ENCODE measurements at places on chromosomes 5 and 9.

GRCh38 chr5:140588311-140589070, 23.9 kb downstream of the SLC35A4 start:
- DNase-seq: no peak

DNA sequence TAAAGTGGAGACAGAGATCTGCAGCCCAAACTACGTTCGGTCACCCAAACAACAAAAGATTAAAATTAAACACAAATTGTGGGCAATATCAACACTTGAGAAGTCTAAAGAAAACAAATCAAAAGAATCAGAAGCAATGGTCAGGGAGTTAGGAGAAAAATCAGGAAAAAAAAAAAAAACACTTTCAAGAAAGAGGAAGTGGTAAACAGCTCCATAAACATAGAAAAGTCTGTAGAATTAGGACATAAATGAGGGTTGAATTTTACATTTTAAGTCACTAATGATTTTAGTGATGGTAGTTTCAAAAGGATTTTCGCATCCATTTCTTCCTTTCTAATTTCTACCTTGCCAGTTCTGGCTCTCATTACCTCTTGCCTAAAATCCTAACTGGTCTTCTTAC, 10.1 kb downstream of the RNF145 start:
- no peak for DNase-seq

DNA sequence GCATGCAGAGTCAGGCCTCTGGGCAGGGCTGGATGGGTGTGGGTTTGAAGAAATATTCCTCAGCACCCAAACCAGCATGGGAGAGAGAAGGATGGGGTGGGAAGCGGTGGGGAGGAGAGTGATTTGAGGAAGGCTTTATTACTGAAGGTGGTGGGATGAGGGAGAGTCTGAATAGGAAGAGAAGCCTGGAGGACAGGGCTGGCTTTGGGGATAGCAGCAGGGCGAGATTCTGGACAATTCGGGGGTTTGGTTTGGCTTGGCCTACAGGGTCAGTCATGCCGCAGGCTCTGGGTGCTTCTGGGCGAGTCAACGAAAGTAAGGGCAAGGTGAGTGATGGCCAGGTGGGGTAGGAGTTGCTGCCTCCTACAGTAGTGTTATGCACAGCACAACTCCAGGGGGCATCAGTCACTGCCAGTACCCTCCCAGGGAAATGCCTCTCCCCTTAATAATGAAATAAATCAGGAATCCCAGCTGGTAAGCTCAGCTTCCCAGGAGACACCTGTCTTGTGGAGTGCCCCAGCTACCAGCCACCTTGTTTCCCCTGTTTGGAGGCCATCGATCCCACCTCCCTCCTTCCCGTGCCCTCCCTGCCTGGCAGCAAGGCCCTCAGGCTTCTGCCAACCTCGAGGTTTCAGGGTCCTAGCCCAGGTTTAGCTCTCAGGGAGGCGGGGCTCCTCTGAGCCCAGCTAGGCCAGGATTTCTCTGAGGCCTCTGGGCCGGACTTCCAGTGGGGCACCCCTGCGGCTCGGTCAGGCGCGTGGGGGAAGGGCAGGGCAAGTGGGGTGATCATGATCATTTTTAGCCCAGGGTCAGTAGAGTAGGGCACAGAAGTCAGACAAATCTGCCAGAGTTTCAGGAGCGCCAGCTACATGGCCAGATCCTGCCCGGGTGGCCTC, 741 bp upstream of the NKX2-5 start:
- no peak for DNase-seq

DNA sequence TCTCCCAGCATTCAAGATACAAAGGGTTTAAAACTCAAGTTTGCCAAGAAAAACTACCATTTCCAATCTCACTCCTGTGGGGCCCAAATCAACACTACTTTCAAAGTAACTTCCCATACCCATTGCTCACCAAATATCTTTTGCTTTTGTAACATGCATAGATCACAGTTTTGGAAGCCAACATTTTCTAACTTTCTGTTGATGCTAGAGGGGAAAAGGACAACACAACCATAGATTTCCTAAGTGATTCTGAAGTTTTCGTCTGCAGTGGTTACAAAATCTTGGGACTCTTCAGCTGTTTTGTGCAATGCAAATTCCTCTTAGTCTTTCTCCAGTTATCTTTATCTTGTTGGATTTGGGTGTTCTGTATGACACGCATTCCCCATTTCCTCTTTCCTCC, 94.1 kb upstream of the PAPPA start:
- DNase-seq: no peak

DNA sequence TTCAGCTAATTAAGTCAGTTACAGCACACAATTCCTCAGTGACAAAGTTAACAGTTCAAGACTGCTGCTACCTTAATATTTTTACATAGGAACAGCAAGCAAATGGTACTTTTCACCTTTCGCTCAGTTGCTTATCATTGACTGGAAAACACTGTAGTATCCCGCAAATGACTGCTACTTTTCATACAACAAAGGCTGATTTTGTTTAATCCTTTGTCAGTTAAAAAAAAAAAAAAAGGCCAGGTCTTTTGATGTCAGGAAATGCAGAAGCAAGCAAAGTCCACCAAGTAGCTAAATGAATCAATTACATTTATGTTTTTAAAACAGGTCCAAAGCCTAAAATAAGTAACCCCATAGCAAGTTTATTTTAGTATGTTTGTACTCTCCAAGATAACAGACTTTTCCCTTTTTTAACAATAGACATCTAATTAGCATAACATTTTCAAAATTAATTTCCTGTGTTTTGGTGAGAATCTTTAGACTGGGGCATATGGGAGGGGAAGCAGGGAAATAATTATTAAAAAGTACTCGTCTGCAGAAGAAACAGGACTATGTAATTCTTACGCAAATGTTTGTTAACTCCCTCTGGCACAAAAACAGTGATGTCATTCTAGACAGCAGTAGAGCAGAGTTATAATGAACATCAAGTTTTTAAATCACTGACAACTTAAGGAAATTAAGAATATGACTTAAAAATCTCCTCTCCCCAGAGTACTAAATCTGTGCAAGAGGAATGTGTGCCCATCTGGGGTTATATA, 9.6 kb downstream of the PFDN1 start:
- no peak for DNase-seq

GRCh38 chr9:33129886-33130881, 37.0 kb downstream of the B4GALT1 start:
- DNase-seq: no peak

DNA sequence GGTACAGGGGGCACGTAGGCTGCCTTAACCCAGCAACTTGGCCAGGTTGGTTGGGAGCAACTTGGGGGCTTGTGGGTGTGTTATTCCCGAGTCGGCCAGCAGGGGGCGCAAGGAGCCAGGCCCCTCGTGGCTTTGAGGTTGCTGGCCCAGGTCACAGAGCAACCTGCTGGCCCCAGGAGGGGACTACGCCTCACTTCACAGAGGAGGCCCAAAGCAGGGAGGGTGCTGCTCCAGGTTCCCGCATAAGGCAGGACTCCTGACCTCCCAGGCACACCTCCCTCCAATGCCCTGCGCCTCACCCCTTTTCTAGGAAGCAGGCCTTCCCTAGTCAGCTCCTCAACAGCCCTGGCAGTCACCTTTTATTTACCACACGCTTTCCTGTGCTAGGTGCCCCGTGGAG, 18.1 kb downstream of the KYAT1 start:
- no peak for DNase-seq

GRCh38 chr5:61635271-61635670, 303.2 kb downstream of the ZSWIM6 start:
- DNase-seq: no peak

GRCh38 chr9:134191455-134192209, 27.3 kb upstream of the RNU6ATAC start:
- no peak for DNase-seq

GRCh38 chr9:89774858-89775370, 170.1 kb downstream of the GADD45G start:
- DNase-seq: no peak

- no peak for DNase-seq
Observed at GRCh38 chr5:177085985-177086653, 596 bp upstream of the FGFR4 start.

- DNase-seq: no peak
Observed at GRCh38 chr5:14716755-14717752, 52.5 kb downstream of the OTULIN start.

DNA sequence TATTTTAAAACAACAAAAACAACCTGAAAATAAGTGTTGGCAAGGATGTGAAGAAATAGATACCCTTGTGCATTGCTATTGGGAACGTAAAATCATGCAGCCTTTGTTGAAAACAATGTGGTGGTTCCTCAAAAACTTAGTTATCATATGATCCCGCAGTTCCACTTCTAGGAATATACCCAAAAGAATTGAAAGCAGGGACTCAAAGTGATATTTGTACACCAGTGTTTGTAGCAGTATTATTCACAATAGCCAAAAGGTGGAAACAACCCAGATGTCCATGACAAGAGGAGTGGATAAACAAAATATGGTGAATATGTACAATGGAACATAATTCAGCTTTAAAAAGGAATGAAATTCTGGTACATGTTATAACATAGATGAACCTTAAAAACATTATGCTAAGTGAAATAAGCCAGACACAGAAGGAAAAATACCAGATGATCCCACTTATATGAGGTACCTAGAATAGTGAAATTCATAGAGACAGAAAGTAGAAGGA, 29.0 kb downstream of the IRF1 start:
- DNase-seq: no peak

- no peak for DNase-seq
Observed at GRCh38 chr9:111902391-111903139, 6.0 kb downstream of the UGCG start.

GRCh38 chr5:157874861-157875260, 15.9 kb upstream of the CLINT1 start:
- no peak for DNase-seq

DNA sequence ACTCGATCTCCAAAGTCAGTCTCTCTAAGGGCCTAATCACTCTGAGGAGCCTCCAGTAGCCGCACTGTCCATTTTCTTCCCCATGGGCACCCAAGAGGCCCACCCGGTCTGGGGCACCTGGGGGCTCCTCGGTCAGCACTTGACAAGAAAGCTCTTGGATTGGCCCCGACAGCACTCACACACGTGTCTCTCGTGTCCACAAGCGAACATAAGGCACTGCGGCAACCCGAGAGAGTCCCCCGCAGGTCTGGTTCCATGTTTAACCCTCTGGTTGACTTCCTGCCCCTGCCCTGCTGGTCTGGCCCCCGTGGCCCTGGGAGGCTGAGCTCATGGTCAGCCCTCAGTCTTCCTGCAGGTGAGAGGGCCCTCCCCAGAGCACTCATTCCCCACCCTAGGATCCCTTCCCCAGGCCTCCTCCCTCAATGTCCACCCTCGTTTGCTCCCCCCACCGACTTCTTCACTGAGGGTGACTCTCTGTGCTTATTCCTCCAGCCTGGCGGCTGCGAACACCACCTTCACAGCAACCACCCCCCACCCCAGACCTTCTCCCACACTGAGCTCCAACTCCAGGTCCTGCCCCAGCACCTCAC, 16.3 kb upstream of the LRRC14B start:
- DNase-seq: no peak

- DNase-seq: no peak
Observed at GRCh38 chr5:142717582-142718215, 31.8 kb upstream of the FGF1 start.

GRCh38 chr5:171269717-171270116, 39.3 kb upstream of the TLX3 start:
- no peak for DNase-seq

GRCh38 chr5:144864118-144864517, 693.4 kb downstream of the KCTD16 start:
- DNase-seq: no peak

DNA sequence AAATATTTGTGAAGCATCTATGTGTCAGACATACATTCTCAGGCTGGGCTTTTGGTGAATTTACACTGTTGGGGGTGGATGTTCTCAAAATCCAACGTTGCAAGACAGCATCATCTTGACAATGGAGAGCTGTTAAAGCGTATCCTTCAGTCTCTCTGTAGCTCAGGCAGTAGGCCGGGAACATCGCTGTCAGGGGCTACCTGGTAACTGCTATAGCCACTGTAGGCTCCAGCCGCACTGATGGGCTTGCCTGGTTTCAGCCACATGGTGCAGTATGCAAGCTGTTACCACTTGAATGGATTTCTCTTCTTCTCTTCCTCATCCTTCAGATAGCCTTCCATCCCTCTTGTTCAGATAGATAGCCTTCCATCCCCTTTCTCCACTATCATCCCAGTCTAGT, 51.7 kb downstream of the DRD1 start:
- DNase-seq: no peak

DNA sequence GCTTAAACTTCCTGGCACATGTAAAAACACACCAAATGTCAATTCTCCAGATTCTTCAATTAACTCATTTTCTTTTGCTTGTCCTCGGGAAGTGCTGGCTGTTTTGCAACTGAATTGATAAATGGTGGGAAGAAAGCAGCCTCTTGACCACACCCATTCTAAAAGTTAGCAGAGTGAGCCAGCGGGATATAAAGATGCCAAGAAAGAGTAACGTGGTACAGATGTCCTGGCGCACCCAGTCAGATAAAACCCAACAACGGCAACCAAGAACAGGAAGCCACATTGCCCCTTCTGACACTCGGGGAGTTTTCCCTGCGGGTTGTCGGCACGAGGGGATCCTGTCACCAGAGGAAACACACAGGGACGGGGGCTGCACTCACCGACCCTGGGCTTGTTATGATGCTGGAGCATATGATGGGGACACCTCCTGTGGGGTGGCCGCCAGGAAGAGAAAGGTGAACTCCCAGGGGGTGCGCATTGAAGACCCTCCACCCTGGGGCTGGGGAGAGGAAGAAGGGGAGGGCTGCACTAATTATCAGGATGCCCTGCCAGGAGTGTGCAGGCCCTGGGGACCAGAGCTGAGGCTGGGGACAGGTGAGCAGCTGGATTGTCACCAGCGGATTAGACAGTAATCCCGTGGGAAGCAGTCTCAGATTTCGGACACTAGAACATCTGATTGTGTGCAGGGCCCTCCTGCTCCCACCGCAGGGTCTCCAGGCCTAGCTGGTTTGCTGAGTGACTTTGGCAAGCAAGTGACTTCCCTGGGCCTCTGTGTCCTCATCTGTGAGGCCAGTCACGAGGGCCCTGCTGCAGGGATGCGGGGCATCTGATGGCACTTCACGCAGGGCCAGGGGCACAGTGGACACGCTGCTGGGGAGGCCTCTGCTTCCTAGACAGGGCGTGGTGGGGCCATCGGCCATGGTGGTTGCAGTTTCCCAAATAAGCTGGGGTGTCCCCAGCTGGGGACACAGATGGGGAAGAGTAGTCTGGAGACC, 59.2 kb downstream of the CRB2 start:
- DNase-seq: no peak

DNA sequence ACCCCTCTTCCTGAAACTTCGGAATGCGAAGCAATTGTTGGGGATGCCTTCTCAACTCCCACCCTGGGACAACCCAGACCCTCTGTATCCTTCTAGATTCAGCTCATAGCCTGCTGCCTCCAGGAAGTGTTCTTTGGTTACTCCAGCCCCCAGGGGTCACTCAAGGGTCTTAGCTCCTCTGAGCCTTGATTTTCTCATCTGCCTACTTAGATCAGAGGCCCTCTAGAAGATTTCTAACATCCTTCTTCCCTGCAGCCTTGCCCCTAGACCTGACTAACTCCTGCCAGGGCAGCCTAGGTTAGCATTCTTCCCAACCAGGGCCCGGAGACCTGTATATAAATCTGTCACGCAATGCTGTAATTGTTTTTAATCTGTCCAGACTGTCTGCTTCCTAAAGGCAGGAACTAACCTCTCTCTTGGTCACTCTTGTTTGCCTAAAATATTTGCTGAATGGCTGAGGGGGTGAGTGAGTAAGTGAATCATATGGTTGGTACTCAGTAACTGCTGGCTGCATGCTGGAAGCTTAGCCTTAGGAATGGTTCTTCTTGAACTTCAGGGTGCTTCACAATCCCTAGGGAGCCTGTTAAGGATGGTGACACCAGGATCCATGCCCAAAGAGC, 8.2 kb downstream of the GALNT10 start:
- DNase-seq: no peak

GRCh38 chr9:128097543-128098296, 29.7 kb downstream of the SLC25A25 start:
- DNase-seq: no peak
